ENCODE measurements at places on chromosomes 11 and 22.

DNA sequence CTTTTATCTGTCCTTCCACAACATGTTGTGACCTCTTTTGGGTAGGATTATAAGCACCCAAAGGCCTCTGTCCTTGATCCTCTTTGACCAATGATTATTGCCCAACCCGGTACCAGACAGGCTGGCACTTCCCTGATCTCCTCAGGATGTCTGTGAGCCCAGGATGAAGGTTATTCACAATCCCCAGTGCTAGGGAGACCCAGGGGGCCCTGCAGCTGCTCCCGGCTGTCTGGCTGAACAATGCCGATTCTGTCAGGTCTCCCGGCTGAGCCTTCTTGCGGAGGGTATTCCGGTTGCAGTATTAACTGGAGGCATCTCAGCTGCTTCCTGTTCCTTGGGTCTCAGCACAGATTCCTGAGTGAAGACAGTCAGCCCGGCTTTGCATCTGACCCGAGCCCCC lies 71.2 kb upstream of the CDON start:
- DNase-seq: no peak

DNA sequence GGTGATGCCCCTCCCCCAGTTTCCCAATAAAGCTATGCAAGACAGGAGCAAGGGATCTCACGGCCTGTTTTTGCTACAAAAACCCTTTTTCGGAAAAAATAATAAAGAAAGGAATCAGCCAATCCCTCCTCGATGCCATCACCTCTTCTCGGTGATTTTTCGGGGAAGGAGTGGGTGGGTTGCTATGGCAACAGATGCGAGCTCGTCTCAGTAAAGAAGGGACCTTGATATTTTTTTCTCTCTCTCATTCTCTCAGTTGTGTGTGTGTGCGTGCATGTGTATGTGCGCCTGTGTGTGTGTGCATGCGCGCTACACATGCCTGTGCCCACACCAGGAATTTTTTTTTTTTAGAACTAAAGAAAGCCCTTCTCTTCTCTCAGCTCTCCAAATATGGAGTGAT lies 3.8 kb upstream of the NPAS4 start:
- DNase-seq: no peak

GRCh38 chr22:40348025-40348658 lies 1.8 kb downstream of the ADSL start:
- DNase-seq: peak; percentile 78

- DNase-seq: no peak
Measured at GRCh38 chr11:64453466-64453865, 94.5 kb downstream of the RPS6KA4 start.

DNA sequence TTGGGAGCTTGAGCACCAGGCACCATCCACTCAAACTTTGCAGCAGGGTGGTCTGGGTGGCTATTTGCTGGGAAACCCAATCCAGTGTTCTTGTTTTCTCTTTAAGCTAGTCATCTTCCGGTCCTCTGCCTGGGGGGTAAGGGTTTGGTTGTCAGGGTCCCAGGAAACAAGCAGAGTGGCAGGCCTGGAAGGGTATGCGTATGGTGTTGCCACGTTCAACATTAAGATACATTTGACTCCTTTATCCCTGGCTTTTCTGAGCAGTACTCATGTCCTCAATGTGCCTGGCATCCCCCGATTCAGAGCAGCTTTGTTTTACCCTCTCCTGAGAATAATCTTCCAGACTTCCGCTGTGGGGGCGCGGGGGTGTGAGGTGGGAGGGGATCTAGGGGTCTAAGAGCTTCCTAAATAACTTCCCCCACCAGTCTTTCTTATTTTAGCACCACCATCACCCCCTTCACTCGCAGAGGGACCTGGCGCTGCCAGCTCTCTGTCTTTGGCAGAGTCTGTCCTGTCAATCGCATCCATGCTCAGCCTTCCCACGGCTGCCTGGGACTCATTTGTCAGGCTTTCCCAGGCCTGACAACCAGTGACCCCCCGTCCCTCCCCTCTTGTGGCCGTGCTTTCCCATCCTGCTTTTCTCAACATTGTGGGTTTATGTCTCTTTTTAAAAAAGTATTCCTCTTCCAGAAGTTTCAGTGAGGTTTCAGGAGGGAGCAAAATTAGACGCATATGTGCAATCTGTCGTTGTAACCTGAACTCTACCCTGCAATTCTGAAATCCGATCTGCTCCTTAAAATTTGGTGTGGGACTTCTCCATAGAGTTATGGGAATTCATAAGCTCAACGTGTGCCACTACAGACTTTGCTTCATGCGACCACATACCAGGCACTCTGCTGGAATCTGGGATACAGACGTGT lies 27.0 kb upstream of the RBFOX2 start:
- no peak for DNase-seq

Measured in GM12865 (cell line).